ENCODE measurements at places on chromosomes 1 and 21. TPM values are rescaled to one million over a fixed set of nuclear protein-coding genes. Genes with fewer than 3 reads are reported as not detected.

The ARHGEF10L gene
- total RNA-seq: 43.9 TPM

The FAM177B gene
- not detected for total RNA-seq

The GBP1 gene
- 26.4 TPM for total RNA-seq

The IGSF3 gene
- total RNA-seq: 3.9 TPM

The TRAF5 gene
- 14.9 TPM for total RNA-seq

The MSH4 gene
- total RNA-seq: 2.7 TPM

The LEFTY1 gene
- not detected for total RNA-seq

The IGSF9 gene
- 0.63 TPM for total RNA-seq

The NUDT4B gene
- 0.63 TPM for total RNA-seq

The OLFML2B gene
- 18.6 TPM for total RNA-seq

The LCA5L gene
- total RNA-seq: not detected

The CNIH3 gene
- total RNA-seq: 1.8 TPM

The AADACL3 gene
- total RNA-seq: not detected

The RSBN1 gene
- 18.9 TPM for total RNA-seq

The ALG14 gene
- 1.6 TPM for total RNA-seq

The CD1B gene
- not detected for total RNA-seq

The HORMAD1 gene
- total RNA-seq: 1.5 TPM

Data from tibial nerve (tissue), 4 donors.